ENCODE measurements at places on chromosomes 5 and 9. TPM values are rescaled to one million over a fixed set of nuclear protein-coding genes. Genes with fewer than 3 reads are reported as not detected.

DNA sequence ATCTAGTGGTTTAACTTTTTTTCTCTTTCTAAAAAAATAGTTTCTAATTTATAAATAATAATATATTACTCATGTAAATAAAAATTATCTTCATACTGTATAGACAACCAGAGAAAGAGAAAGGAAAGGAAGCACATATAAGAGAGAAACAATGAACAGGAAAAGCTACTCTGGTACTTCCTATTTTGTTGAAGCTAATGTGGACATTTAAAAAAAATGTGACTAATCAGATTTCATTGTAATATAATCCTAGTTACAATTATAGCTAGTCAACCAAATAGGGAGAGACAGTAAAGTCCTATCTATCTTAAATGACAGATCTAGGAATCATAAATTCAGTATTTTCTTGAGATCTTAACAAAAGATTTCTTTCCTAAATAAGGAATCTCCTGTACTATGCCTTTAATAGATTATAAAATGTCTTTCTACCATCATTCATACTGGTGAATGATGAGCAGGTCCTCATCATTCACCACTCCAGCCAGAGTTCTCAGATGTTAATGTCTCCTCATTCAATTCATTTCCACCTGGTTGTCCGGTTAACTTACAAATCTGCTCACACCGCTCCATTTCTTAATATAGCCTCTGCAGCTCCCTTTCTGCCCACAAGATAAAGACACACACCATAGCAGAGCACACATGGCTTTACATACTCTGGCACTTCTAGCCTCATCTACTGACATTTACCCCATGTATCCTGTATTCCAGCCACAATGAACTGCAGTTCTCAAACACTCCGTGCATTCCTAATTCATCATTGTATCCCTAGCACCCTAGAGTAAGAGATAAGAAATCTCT lies 30.9 kb downstream of the ZFR start:
- H3K4me3 ChIP-seq, result no peak overlapping the region
- peak overlapping the region; percentile 16 for H3K27ac ChIP-seq
- DNase-seq, result peak; percentile 44
- H3K36me3 ChIP-seq, result peaks cover 59% of the 10 kb centered on the region
- no peaks in the 10 kb centered on the region for H3K27me3 ChIP-seq

DNA sequence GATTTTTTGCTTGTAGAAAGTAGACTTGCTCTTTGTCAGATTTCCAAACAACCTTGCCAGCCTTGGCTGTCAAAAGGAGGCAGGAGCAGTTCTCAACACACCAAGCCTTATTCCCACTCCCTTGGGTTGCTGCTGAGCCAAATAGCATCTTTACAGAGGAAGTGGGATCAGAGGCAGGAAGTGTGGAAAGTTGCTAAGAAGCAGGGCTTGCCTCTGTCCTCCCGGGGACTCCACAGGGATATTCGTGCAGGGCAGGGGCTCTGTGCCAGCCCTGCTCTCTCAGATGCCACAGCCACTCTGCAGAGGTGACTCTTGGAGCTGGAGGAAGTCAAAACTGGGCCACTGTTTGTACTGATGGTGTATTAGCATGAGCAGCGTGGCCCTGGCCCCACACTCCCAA lies 24.3 kb downstream of the PTPDC1 start:
- no peak overlapping the region for H3K27ac ChIP-seq
- DNase-seq, result no peak
- H3K36me3 ChIP-seq, result no peaks in the 10 kb centered on the region
- H3K4me1 ChIP-seq, result no peaks in the 10 kb centered on the region

FABP6 gene
- 0.83 TPM for total RNA-seq

GRCh38 chr9:124506433-124506832 lies 766 bp downstream of the NR5A1 start:
- H3K4me1 ChIP-seq, result peaks cover 9% of the 10 kb centered on the region
- H3K36me3 ChIP-seq, result no peaks in the 10 kb centered on the region
- no peak overlapping the region for H3K27ac ChIP-seq
- no peak overlapping the region for H3K4me3 ChIP-seq
- H3K27me3 ChIP-seq, result peaks cover 47% of the 10 kb centered on the region
- DNase-seq, result no peak

TRIM36 gene
- 16.8 TPM for total RNA-seq

GRCh38 chr5:84372066-84372695 lies 12.5 kb downstream of the EDIL3 start:
- no peaks in the 10 kb centered on the region for H3K36me3 ChIP-seq
- no peaks in the 10 kb centered on the region for H3K27me3 ChIP-seq
- no peak overlapping the region for H3K4me3 ChIP-seq
- H3K4me1 ChIP-seq, result no peaks in the 10 kb centered on the region

PKD2L2 gene
- total RNA-seq, result not detected

PCA3 gene
- total RNA-seq, result not detected

GRCh38 chr9:134639994-134640393 lies 1.6 kb upstream of the COL5A1 start:
- no peak overlapping the region for H3K4me3 ChIP-seq
- no peaks in the 10 kb centered on the region for H3K36me3 ChIP-seq
- H3K4me1 ChIP-seq, result peaks cover 24% of the 10 kb centered on the region

DNA sequence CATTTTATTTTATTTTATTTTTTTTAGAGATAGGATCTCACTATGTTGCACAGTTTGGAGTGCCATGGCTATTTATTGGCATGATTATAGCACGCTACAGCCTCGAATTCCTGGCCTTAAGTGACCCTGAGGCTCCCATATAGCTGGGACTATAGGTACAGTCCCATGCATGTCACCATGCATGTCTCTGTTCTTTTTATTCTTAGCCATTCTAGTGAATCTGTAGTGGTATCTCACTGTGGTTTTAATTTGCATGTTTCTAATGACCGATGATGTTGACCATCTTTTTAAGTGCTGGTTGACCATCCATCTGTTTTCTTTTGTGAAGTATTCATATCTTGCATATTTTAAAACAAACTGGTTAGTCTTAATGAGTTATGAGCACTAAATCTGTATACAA lies 76.1 kb downstream of the SLC44A1 start:
- no peak overlapping the region for H3K4me3 ChIP-seq
- no peaks in the 10 kb centered on the region for H3K36me3 ChIP-seq
- H3K27ac ChIP-seq, result no peak overlapping the region
- no peaks in the 10 kb centered on the region for H3K4me1 ChIP-seq
- no peak for DNase-seq

- no peaks in the 10 kb centered on the region for H3K27me3 ChIP-seq
- no peaks in the 10 kb centered on the region for H3K36me3 ChIP-seq
- peak; percentile 53 for DNase-seq
- peaks cover 23% of the 10 kb centered on the region for H3K4me1 ChIP-seq
Observed at GRCh38 chr5:33679791-33680190, 212.0 kb downstream of the ADAMTS12 start.

GRCh38 chr5:78591138-78591612 lies 57.4 kb downstream of the LHFPL2 start:
- no peak for DNase-seq
- no peaks in the 10 kb centered on the region for H3K4me1 ChIP-seq
- H3K36me3 ChIP-seq, result no peaks in the 10 kb centered on the region
- H3K27ac ChIP-seq, result no peak overlapping the region

DNA sequence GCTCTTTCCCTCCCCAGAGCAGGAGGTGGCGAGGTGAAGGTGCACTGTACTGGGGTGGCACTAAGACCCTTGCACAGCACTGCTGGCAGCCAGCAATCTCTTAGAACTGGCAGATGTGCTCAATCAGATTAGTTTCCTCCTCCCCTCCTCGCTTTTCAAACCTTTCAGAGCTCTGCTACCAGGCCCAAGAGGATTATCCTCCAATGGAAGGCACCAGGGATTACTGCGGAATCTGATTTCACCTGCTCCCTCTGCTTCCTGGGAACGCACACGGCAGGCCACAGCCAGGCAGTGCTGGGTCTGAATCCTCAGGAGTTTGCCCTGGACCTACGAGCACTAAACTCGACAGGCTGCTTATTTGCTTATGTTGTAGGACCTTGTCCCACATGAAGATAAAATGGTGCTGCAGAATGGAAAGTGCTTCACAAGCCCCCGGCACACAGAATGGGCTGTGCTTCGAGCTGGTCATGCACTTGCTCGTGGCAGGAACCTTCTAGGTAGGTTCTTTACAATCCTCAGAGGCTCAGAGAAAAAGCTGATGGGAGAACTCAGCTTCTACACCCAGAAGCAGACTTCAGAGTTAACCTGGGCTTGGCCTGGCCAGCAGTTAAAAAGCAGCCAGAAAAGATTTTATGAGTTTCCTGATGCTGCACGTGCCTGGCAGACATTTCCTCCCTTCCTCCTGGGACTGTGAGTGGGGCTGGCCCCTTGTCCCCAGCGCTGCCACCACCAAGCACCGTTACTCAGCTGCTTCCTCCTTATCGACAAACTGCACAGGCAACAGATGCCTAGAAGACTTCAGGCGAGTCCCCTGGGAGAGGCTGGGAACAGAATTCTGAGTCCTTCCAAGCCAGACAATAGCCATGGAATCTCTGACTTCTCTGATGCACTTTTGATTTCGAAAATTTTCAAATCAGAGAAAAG lies 33.1 kb downstream of the FABP6 start:
- peaks cover 4% of the 10 kb centered on the region for H3K36me3 ChIP-seq
- H3K27ac ChIP-seq, result peak overlapping the region; percentile 88
- DNase-seq, result peak; percentile 73

FBP2 gene
- total RNA-seq, result 0.21 TPM

CTSV gene
- total RNA-seq, result 10.2 TPM

- no peak overlapping the region for H3K4me3 ChIP-seq
- H3K36me3 ChIP-seq, result no peaks in the 10 kb centered on the region
- H3K4me1 ChIP-seq, result no peaks in the 10 kb centered on the region
Observed at GRCh38 chr9:137057545-137057944, 3.7 kb upstream of the ENTPD2 start.

GRCh38 chr5:6785161-6785860 lies 72.1 kb downstream of the TENT4A start:
- H3K27ac ChIP-seq, result no peak overlapping the region
- no peak for DNase-seq
- H3K36me3 ChIP-seq, result no peaks in the 10 kb centered on the region
- no peaks in the 10 kb centered on the region for H3K4me1 ChIP-seq
- H3K27me3 ChIP-seq, result no peaks in the 10 kb centered on the region
- no peak overlapping the region for H3K4me3 ChIP-seq

- no peak overlapping the region for H3K27ac ChIP-seq
- no peaks in the 10 kb centered on the region for H3K4me1 ChIP-seq
- no peaks in the 10 kb centered on the region for H3K36me3 ChIP-seq
- DNase-seq, result no peak
- no peaks in the 10 kb centered on the region for H3K27me3 ChIP-seq
Observed at GRCh38 chr9:29422438-29422837, 1849.2 kb upstream of the C9orf72 start.

SPINK6 gene
- not detected for total RNA-seq

SMU1 gene
- 31.2 TPM for total RNA-seq

TICAM2 gene
- total RNA-seq, result 1.3 TPM

DNA sequence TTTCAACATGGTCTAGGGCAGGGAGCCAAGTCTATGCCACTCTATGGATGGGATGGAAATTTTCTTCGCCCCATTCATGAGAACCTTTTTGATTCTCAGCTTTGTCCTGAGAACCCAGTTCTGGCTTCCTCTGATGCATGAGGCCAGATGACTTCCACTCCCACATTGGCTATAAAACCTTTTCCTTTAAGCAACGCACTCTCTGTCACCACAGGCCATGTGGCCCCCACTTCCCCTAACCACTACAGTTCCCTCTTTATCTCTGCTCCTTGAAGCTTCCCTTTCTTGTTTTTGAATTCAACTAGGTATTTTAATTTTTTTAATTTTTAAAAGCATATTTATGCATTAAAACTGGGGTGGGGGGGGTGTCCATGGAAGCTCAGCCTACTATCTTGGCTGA lies 401.3 kb downstream of the ENC1 start:
- H3K4me1 ChIP-seq, result no peaks in the 10 kb centered on the region
- no peak overlapping the region for H3K27ac ChIP-seq
- DNase-seq, result no peak

- H3K4me1 ChIP-seq, result no peaks in the 10 kb centered on the region
- H3K4me3 ChIP-seq, result no peak overlapping the region
- no peak for DNase-seq
- H3K27me3 ChIP-seq, result peaks cover 11% of the 10 kb centered on the region
- no peaks in the 10 kb centered on the region for H3K36me3 ChIP-seq
- H3K27ac ChIP-seq, result no peak overlapping the region
Observed at GRCh38 chr5:124341066-124341858, 405.2 kb downstream of the ZNF608 start.

DNA sequence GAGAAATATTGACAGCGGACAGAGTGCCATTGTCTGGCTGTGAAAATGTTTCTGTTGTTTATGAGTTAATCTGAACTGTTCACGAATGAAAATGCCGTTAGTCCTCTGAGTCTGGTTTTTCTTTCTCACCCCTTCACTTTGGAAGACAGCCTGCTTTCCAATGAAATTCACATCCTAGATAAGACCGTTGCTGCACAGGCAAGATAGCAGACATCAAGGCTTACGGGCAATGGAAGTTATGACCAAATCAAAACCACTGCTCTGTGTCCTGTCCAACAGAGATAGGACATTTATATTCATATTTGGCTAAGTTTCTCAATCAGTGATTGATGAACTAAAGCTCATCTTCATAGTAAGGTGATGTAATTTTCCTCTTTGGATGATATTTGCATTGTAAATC lies 180.0 kb upstream of the DMAC1 start:
- no peak overlapping the region for H3K27ac ChIP-seq
- no peaks in the 10 kb centered on the region for H3K36me3 ChIP-seq
- no peak for DNase-seq
- H3K4me1 ChIP-seq, result no peaks in the 10 kb centered on the region
- no peak overlapping the region for H3K4me3 ChIP-seq
- no peaks in the 10 kb centered on the region for H3K27me3 ChIP-seq

DNA sequence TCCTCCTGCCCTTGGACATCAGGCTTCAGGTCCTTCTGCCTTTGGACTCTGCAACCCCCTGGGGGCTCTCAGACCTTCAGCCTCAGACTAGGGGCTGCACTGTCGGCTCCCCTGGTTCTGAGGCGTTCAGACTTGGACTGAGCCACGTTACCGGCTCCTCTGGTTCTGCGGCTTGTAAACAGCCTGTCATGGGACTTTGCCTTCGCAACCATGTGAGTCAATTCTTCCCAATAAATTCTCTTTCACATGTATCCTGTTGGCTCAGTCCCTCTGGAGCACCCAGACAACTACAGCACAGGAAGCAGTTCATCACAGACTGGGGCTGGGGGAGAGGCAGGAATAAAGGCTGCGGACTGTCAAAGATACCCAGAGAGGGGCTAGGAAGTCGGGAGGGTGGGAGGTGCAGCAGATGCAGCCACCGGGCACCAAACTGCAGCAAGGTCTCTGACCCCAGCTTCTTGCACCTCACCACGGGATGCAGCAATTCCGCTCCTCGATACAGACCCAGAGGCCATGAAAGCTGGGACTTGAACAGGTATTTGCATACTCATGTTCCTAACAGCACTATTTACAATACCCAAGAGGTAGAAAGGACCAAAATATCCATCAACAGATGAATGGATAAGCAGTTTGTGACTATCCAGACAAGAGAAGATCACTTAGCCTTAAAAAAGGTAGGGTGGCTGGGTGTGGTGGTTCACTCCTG lies 100.8 kb downstream of the COL23A1 start:
- H3K36me3 ChIP-seq, result no peaks in the 10 kb centered on the region
- H3K27ac ChIP-seq, result no peak overlapping the region

ZBTB34 gene
- 10.1 TPM for total RNA-seq

ACTBL2 gene
- not detected for total RNA-seq

PCDHGB3 gene
- total RNA-seq, result 3.3 TPM
